HepG2 (cell line): ENCODE measurements at places on chromosomes 11 and 22. TPM values are rescaled to one million over a fixed set of nuclear protein-coding genes. Genes with fewer than 3 reads are reported as not detected.

DNA sequence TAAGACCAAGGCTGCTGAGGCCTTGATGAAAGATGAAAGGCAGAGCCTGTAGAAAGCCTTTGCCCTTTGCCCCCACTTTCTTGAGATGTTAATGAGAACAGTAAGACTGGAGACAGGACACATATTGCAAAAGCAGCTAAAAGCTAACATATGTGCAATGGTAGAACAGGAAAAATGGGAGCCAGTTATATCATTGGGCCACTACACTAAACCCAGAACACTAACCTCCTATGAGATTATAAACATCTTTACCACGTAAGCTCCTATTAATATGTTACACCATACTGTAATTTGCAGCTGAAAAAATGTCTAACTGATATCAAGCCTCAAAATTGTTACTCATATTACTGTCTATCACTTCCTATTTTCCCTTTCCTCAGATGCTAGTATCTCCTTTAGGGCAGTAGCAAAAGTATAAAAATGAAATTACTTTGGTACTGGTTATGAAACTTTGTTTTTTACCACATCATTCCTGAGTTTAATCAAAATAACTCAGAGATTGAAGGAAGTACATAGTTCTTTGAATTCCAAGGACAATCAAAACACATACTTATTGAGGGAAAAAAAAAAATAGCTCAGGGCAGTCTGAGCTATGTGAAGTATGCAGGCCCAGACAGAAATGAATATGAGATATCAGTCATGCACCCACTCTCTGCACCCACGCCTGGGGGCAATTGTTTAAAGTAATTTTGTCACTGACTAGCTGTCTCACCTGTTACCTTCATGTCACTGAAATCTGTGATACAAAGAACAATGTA is 9.1 kb downstream of the HPS5 start:
- H3K27me3 ChIP-seq: no peaks in the 10 kb centered on the region
- peaks cover 3% of the 10 kb centered on the region for H3K36me3 ChIP-seq
- DNase-seq: no peak
- no peak overlapping the region for H3K4me3 ChIP-seq

DNA sequence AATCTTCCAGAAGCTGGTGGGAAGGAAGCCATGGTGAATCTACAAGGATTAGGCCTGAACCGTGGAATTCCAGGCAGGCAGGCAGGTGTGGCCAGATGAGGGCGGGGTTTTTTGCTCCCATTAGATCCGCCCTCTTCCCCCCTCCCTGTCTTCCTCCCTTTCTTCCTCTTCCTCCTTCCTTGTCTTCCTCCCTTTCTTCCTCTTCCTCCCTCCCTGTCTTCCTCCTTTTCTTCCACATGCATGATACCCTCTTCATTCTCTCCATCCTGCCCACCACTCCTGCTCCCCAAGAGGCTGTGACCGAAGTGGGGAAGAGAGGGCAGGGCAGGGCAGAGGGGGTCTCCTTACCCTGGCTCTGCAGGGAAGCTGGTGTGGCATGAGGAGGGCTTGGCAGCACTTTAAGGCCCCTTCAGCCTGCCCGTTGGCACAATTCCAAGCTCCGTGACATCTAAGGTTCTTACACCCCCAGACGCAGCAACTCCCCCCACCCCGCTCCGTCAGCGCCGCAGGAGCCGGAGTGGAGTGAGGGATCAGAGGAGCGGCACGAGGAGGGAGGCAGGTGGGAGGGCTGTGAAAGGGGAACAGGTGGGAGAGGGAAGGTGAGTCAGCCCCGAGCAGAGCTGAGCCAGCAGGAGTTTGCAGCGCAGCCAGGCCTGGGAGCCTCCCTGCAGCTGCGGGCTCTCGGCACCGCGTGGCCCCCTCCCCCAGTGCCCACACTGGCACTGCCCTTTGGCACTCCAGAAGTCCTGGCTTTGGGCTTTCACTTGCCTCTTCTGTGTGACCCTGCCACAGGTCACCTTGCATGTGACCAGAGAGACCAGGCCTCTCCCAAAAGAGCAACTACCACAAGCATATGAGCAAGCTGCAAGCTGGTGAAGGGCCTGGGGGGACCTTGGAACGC is 32.1 kb downstream of the KCNJ4 start:
- DNase-seq: no peak
- peaks cover 52% of the 10 kb centered on the region for H3K4me1 ChIP-seq
- no peak overlapping the region for H3K27ac ChIP-seq
- peak overlapping the region; percentile 38; the same call in 1 of the 2 replicates for H3K4me3 ChIP-seq

- H3K4me3 ChIP-seq: no peak overlapping the region
- DNase-seq: no peak
- H3K36me3 ChIP-seq: no peaks in the 10 kb centered on the region
- H3K27me3 ChIP-seq: peaks cover 1% of the 10 kb centered on the region; the same call in 1 of the 3 replicates
- H3K4me1 ChIP-seq: no peaks in the 10 kb centered on the region
Measured at GRCh38 chr11:121161349-121161917, 60.4 kb downstream of the TECTA start.

GRCh38 chr22:46843821-46844255 is 81.4 kb downstream of the TBC1D22A start:
- H3K4me3 ChIP-seq: no peak overlapping the region
- no peaks in the 10 kb centered on the region for H3K27me3 ChIP-seq
- no peak overlapping the region for H3K27ac ChIP-seq

The OR8A1 gene
- total RNA-seq: not detected in 2 replicates

DNA sequence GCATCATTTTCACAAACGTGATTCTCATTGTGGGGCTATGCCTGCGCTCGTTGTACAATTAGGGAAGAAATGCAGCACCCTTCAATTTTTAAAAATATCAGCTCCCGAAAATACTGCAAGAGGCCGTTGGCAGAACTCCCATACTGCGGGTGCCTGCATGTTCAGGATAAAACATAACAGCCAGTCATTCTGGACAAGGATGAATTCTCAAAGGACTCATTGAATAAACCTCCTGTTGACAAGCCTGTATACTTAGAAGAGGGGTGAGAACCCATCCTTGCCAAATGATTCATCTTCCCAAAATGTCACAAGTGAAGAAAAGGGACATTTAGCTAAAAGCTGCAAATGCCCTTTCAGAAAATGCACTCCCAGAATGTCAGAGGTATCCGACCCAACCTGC is 141.9 kb downstream of the CSNK2A3 start:
- no peaks in the 10 kb centered on the region for H3K36me3 ChIP-seq
- H3K27ac ChIP-seq: no peak overlapping the region
- no peaks in the 10 kb centered on the region; the same call in 1 of the 2 replicates for H3K27me3 ChIP-seq
- H3K4me3 ChIP-seq: no peak overlapping the region

GRCh38 chr11:131389582-131389981 is 19.2 kb downstream of the NTM start:
- H3K36me3 ChIP-seq: no peaks in the 10 kb centered on the region
- DNase-seq: no peak
- no peak overlapping the region for H3K4me3 ChIP-seq

The PRDM10 gene
- 5.8 and 7.6 TPM in 2 replicates for total RNA-seq

The FIBIN gene
- not detected in 2 replicates for total RNA-seq

GRCh38 chr11:24965748-24966147 is 468.9 kb downstream of the LUZP2 start:
- no peak overlapping the region for H3K4me3 ChIP-seq
- H3K27ac ChIP-seq: no peak overlapping the region
- no peaks in the 10 kb centered on the region for H3K4me1 ChIP-seq
- DNase-seq: no peak
- H3K27me3 ChIP-seq: no peaks in the 10 kb centered on the region

GRCh38 chr11:68750195-68751003 is 921 bp downstream of the TESMIN start:
- no peak for DNase-seq
- no peaks in the 10 kb centered on the region for H3K4me1 ChIP-seq
- H3K27me3 ChIP-seq: no peaks in the 10 kb centered on the region
- H3K36me3 ChIP-seq: no peaks in the 10 kb centered on the region
- H3K4me3 ChIP-seq: no peak overlapping the region
- H3K27ac ChIP-seq: no peak overlapping the region

DNA sequence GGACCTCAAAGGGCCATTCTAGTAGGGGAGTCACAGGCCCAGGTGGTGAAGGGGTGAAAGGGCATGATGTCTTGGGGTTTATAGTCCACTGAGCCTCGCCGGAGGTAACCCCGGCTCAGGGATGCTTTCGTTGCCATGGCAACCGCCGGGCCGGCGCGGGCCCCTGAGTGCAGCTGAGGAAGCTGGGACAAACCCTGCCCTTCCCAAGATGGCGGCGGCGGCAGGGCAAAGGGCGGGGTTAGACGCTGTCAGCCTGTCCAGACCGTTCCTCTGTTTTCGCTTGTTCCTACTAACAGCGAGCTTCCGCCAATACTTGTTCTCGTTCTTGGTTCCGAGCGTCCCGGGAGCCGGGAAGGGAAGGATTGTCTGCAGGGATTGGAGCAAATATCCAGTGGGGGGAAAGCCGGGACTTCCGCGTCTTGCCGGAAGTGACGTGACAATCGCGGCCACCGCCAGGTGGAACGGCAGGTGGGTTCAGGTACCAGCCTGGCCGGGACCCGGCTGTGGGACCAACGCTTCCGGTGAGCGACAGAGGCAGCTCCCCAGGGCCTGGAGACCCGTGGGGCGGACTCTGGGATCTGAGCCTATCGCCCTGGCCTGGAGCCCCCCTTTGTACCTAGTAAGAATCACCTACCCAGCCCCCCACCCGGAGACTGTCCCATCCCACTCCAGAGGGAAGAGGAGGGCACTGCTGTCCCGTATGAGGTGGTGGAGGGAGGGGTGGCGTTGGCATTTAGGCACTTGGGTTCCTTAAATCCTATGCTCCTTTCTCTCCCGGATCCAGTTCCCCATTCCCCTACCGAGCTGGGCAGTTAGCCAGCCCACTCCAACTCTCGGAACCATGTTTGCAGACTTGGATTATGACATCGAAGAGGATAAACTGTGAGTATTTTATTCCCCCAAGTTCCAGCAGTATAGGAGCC is at the start of gene PICK1:
TSS of gene PICK1 (plus strand) at position 436 of the 923 bp plus-strand sequence. CDS start at position 842, 406 bp downstream.
- H3K27ac ChIP-seq: peak within 1 kb of the TSS; percentile 71
- peak within 1 kb of the TSS; percentile 60 for H3K4me3 ChIP-seq
- peaks cover 26% of the 10 kb centered on the region for H3K4me1 ChIP-seq
- H3K27me3 ChIP-seq: no peaks in the 10 kb centered on the region
- DNase-seq: peak; percentile 93

GRCh38 chr11:27625347-27625912 is 74.8 kb downstream of the BDNF start:
- H3K27ac ChIP-seq: no peak overlapping the region
- DNase-seq: no peak
- H3K36me3 ChIP-seq: no peaks in the 10 kb centered on the region
- H3K27me3 ChIP-seq: no peaks in the 10 kb centered on the region
- H3K4me1 ChIP-seq: peaks cover 7% of the 10 kb centered on the region
- no peak overlapping the region for H3K4me3 ChIP-seq

GRCh38 chr22:24727218-24727851 is 47.2 kb downstream of the PIWIL3 start:
- H3K4me3 ChIP-seq: no peak overlapping the region
- DNase-seq: peak; percentile 92
- no peaks in the 10 kb centered on the region for H3K36me3 ChIP-seq
- H3K4me1 ChIP-seq: peaks cover 60% of the 10 kb centered on the region

DNA sequence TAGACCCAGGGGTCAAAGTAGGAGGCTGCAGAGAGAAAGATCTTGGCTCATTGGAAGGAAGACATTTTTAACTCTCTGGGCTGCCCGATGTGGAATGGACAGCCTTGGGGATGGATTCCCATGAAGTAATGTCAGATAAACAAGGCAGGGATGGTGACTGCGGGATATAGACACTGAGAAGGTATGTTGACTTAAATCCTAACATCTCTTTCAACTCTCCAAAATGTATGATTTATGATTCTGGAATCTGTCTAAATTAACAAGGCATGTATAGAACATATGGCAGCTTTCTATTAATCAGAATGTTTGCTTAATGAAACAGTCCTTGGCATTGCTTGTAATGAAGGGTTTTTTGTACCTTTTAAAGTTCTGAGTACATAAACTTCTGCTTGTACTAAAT is 56.1 kb upstream of the VSTM5 start:
- H3K4me1 ChIP-seq: no peaks in the 10 kb centered on the region; the same call in 1 of the 2 replicates
- no peaks in the 10 kb centered on the region for H3K36me3 ChIP-seq
- H3K27ac ChIP-seq: no peak overlapping the region
- H3K27me3 ChIP-seq: no peaks in the 10 kb centered on the region
- no peak for DNase-seq
- no peak overlapping the region for H3K4me3 ChIP-seq

GRCh38 chr11:73800276-73800806 is 12.7 kb downstream of the MRPL48 start:
- no peaks in the 10 kb centered on the region for H3K27me3 ChIP-seq
- H3K27ac ChIP-seq: no peak overlapping the region
- no peak for DNase-seq
- no peak overlapping the region for H3K4me3 ChIP-seq

DNA sequence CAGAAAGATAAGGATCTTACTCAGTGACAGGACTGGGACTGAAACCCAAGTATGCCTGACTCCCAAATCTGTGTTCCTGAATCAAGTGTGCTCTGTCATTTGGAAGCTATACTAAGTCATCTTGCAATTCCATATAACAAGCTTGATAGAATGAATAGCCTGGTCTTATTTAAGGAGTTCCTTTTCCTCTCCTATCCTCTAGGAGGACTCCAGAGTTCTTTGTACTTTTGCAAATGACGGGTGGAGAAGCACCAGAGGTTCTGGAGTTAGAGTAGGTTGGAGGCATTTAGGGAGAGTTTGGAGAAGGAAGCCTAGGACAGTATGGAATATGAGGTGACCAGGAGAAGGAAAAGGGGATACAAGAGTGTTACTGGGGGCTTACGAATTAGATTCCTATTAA is 92.9 kb upstream of the RCN1 start:
- H3K36me3 ChIP-seq: no peaks in the 10 kb centered on the region
- no peak overlapping the region for H3K27ac ChIP-seq
- no peaks in the 10 kb centered on the region for H3K4me1 ChIP-seq

- no peak for DNase-seq
- no peak overlapping the region for H3K4me3 ChIP-seq
- no peak overlapping the region for H3K27ac ChIP-seq
- no peaks in the 10 kb centered on the region for H3K36me3 ChIP-seq
- H3K27me3 ChIP-seq: no peaks in the 10 kb centered on the region
Measured at GRCh38 chr11:79174045-79175008, 266.5 kb downstream of the TENM4 start.

The ANO9 gene
- 1.5 and 8.9 TPM in 2 replicates for total RNA-seq

The ACR gene
- not detected in 2 replicates for total RNA-seq
